ENCODE measurements at places on chromosomes 7 and 10.

GRCh38 chr10:131561897-131562296, 250.4 kb upstream of the TCERG1L start:
- DNase-seq: no peak

GRCh38 chr7:78770422-78771410, 682.8 kb downstream of the MAGI2 start:
- no peak for DNase-seq

- no peak for DNase-seq
Observed at GRCh38 chr7:36103837-36104561, 49.1 kb upstream of the EEPD1 start.

DNA sequence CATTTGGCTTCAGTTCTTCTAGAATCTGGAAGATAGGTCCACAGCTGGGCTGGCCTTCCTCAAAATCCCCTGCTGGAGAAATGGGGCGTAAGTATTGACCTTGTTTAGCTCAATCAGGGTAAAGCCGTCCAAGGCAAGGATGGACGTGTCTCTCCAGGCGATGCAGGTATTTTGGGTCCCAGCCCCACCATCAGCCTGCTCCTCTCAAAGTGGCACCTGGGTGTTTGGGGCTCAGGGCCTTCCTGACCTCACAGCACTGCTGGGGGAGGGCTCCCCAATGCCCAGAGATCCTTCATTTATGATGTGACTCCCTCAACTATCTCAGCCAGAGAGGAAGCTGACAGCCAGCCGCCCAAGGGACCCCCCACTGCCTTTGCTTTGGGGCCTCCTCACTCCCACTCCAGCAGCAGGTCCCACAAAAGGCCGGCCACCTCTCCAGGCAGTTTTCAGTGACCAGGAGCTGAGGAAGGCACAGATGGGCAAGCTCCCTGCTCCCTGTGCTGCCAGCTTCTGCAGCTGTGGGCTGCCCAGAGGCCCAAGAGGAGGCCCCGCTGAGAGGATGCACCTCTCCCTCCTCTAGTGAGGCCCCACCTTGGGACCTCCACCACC, 140.0 kb upstream of the TCERG1L start:
- DNase-seq: no peak

DNA sequence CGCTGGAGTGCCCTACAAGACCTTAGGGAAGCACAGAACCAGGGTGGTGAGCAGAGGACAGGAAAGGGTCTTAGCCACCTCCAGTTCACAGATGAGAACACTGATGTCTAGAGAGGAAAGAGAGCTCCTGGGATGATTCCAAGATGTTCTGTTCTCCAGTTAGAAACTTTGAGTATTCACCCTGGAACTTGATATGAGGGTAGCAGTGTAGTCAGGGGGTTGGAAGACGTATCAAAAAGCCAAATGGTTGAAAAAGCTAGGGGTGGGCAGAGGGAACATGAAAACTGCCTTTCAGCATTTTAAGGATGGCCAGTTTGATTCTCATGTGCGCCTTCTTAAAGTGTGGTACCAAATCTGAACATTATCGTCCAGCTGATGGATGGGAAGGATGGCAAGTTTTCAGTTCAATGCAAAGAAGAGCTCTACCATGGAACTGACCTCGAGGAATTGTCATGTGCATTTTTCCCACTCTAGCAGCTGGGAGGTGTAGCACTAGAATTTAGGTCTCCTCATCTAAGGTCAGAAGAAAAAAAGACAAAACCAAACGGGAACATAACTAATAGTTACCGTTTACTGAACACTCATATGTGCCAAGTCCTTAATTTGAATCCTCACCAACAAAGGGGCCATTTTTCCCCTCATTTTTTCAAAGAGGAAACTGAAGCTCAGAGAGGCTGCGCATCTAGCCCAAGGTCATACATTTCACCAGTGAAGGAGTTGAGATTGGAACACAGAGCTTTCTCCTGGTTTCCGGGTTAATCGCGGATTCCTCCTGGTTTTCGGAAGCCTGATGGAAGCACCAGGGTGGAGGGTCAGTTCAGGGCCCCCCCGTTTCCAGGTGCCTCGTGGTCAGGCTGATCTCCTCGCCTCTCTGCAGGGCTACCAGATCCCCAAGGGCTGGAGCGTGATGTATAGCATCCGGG, 6.0 kb upstream of the CYP26A1 start:
- no peak for DNase-seq

GRCh38 chr10:86671985-86672710, 3.8 kb downstream of the LDB3 start:
- DNase-seq: peak; percentile 14

DNA sequence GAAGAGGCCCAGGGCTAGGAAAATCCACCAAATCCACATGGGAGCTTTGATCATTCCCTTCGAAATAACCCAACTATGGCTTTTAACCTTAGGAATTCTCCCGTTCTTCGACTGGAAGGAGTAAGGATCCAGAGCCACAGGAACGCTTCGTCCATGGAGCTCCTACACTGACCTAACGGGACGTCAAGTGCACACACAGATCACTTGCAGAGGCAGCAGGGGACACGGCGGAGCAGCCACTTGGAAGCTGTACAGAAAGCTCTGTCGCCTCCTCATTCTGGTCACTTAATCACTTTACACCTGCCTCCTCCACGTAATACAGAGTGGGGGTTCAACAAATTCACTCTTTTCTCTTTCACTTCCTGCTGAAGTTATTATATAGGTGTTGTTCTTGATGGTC, 43.9 kb downstream of the RSU1 start:
- no peak for DNase-seq

- no peak for DNase-seq
Observed at GRCh38 chr7:22252936-22253536, 103.9 kb downstream of the RAPGEF5 start.

DNA sequence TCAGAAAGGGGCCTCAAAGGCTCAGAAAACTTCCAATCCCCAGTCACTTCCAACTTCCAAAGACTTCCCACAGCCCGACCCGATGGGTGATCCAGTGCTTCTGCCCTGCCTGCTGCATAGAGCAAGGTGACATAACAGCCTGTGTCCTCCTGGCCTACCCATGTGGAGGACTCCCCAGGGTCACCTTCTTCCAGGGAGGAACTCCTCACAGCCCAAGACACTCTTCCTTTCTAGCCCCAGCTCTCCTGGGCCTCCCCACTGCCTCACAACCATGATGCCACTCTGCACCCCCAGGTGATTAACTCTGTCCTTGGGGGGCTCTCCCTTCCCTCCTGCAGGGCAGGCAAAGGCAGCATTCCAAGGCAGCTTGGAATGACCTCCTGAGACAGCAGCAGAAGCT, 158.4 kb upstream of the PDE1C start:
- DNase-seq: no peak

- no peak for DNase-seq
Observed at GRCh38 chr7:46253520-46253919, 332.4 kb upstream of the IGFBP3 start.

- DNase-seq: no peak
Observed at GRCh38 chr7:142405122-142405765, 147.4 kb upstream of the PRSS58 start.

DNA sequence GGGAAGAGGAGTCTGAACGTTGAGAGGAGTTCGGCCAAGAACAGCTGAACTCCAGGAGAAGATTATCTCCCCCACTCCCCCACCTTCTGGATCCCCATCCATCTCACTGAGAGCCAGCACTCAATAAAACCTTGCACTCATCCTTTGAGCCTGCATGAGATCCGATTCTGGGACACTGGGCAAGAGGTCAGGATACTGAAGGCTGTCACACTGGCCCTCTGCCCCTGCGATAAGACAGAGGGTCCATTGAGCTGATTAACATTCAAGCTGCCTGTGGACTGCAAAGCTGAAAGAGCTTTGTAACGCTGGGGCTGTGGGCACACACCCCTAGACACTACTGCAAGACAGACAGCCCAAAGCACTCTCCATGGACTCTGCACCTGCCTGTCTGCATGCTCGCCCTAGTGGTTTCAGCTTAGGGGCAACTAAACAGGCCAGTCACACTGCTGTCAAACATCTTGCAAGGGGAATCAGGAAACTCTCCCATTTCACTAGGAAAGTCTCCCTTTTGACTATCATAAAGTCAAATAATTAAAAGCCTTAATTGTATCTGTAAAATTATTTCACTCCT, 42.3 kb upstream of the CNTNAP2 start:
- DNase-seq: no peak
